IPS DF 6.9 (cell line): ENCODE measurements at places on chromosomes 11 and 22.
A peak's percentile ranks its signal among the peaks of the same experiment; 100 is the strongest.

DNA sequence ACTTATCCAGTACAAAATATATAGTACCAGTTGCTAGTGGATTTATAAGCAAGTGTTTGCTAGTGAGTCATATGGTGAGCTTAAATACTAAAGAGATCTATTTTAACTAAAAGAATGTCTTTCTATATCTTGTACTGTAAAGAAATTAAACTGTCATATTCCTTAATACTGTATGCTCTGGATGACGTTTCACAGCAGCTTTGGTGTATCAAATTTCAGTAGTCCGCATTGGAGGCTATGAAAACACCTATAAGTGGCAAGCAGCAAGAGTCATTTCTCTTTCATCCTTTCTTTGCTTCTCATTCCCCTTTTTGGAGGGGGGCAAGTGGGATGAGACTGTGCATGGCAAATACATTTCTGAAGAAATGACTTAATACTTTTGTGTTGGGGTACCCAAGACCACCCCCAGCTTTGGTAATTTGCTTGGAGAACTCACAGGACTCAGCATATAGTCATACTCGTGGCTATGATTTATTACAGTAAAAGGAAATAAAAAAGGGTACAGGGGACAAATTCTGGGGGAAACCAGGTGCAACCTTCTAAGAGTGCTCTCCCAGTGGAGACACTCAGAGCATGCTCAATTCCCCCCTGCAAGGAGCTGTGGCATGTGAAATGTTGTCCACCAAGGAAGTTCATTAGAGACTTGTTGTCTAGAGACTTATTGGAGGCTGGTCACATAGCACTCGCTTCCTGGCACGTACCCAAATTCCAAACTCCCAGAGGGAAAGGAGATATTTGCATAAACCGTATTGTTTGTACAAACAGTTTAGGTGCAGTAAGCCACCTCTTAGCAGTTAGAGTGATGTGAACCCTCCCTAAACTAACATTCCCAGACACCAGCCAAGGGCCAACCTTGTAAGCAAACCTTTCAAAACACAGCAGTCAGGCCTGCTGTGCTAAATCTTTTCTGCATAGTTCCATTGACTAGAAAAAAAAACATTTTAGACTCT is 210.8 kb downstream of the PGR start:
- no peaks in the 10 kb centered on the region for H3K27me3 ChIP-seq
- no peaks in the 10 kb centered on the region for H3K36me3 ChIP-seq

DNA sequence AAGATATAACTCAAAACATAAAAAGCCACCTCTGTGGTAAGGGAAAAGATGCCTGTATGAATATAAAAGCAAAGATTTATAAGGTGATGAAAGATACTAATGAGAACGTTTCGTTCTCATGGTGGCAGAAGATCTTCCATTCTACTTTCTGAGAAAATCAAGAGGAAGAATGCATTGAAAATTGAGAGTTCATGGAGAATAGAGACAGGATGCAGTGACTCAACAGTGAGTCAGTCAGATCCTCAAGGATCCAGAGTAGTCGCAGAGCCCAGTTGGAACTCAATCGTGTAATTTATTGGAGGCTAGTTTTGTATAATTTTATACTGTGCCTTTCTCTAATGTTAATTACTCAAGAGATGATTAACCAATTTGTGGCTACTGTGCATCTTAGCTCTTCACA is 73.3 kb downstream of the ENTHD1 start:
- DNase-seq: no peak
- no peaks in the 10 kb centered on the region for H3K27me3 ChIP-seq
- no peak overlapping the region for H3K4me3 ChIP-seq
- H3K27ac ChIP-seq: no peak overlapping the region

DNA sequence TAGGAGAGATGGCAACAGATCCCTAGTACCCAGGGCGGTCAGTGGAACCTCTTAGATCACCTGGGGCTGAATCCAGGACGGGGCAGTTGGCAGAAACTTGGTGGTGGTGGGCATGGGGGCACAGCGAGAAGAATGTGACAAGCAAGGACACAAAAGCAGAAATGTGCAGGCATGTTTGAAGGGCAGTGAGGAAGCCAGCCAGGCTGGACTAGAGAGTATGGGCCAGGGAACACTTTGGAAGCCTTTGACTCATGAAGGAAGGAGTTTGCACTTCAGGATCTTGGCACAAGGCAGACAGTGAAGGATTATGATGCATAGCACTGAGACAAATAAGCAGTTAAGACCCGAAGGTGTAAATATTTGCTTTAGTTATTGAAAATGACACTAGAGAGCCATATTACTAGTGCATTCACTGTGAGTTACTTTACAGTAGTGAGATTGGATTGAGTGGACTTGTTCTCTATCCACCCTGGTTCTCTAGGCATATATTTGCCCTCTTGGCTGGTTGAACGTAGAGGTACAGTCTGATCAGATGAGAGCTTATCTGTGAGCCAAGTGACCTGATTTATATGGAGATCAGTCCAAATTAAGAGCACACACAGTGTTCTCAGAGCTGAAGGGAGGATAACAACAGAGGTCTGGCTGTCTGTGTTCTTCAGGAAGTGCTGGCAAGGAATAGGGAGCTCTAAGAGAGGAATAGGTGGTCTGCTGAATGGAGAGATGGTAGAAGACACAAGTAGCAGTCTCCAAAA is 210.4 kb downstream of the SNX19 start:
- H3K27ac ChIP-seq: no peak overlapping the region
- H3K4me3 ChIP-seq: no peak overlapping the region
- DNase-seq: no peak
- no peaks in the 10 kb centered on the region for H3K27me3 ChIP-seq
- H3K4me1 ChIP-seq: no peaks in the 10 kb centered on the region

GRCh38 chr22:17633217-17633997 is 4.9 kb upstream of the ATP6V1E1 start:
- H3K36me3 ChIP-seq: no peaks in the 10 kb centered on the region
- no peak for DNase-seq
- H3K4me1 ChIP-seq: no peaks in the 10 kb centered on the region
- H3K27ac ChIP-seq: no peak overlapping the region
- no peaks in the 10 kb centered on the region for H3K27me3 ChIP-seq
- no peak overlapping the region for H3K4me3 ChIP-seq

DNA sequence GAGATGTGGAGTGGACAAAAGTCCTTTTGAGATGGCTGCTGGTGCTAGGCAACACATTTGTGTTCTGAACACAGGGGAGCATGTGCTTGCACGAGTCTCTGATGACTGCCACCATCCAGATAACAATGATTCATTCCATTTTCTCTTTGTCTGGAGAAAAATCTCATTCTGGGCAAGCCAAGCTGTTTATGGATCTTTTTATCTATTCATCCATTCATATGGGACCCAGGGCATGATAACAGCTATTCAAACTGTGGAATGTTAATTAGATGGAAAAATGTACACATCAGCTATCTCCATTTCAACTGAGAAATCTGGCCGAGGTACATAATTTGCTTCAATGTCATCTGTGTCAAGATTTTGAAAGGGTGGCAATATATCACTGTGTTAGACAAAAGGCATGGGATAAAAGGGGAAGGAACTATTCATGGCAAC is 117.5 kb upstream of the ZBED5 start:
- no peaks in the 10 kb centered on the region for H3K27me3 ChIP-seq
- DNase-seq: no peak
- H3K36me3 ChIP-seq: no peaks in the 10 kb centered on the region
- no peaks in the 10 kb centered on the region for H3K4me1 ChIP-seq
- no peak overlapping the region for H3K27ac ChIP-seq
- no peak overlapping the region for H3K4me3 ChIP-seq

DNA sequence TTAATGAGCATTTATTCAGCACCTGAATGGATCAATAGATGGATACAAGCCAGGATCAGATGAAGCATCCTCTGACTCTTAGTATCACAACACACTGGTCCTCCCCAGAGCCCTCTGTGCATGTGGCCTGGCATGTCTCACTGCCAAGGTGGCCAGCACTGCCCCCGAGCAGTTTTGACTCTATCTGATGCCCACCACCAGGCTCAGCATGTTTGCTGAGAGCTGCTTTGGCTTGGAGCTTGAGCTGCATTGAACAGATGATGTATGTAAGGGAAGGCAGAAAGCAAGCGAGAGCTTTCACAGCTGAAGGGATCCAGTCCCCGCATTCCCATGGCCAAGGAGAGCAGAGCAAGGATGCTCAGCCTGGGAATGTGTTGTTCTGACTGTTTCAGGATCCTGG is 320.3 kb downstream of the BUD13 start:
- DNase-seq: no peak
- no peaks in the 10 kb centered on the region for H3K27me3 ChIP-seq
- no peaks in the 10 kb centered on the region for H3K36me3 ChIP-seq

DNA sequence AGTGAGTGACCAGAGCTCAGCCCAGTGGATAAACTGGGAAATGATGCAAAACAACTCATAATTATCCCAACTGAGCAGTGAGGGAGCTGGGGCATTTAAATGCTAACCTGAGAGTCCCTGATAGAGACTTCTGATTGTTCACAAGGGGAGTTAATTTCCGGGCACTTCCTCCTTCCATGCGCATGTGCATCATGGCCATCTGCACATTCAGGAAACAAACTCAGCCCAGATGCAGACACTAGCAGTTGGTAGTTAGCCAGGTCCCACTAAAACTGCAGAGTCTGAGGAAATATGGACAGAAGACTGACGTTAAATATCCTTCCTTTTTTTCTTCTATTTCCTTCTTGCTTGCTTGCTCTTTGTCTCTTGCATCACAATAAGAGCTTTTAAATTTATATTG is 852.1 kb upstream of the LRRC4C start:
- no peaks in the 10 kb centered on the region for H3K36me3 ChIP-seq
- H3K27ac ChIP-seq: no peak overlapping the region
- no peaks in the 10 kb centered on the region for H3K27me3 ChIP-seq
- H3K4me1 ChIP-seq: no peaks in the 10 kb centered on the region

GRCh38 chr11:100686476-100687053 is 523 bp upstream of the ARHGAP42 start:
- no peaks in the 10 kb centered on the region for H3K27me3 ChIP-seq
- peak overlapping the region; percentile 85; the same call in 1 of the 2 replicates for H3K4me3 ChIP-seq
- no peaks in the 10 kb centered on the region for H3K4me1 ChIP-seq
- no peaks in the 10 kb centered on the region for H3K36me3 ChIP-seq
- no peak for DNase-seq
- no peak overlapping the region for H3K27ac ChIP-seq

GRCh38 chr11:96335388-96335787 is 7.6 kb downstream of the MAML2 start:
- H3K4me1 ChIP-seq: peaks cover 14% of the 10 kb centered on the region
- no peaks in the 10 kb centered on the region for H3K27me3 ChIP-seq
- no peak overlapping the region for H3K27ac ChIP-seq
- no peak overlapping the region for H3K4me3 ChIP-seq
- no peaks in the 10 kb centered on the region for H3K36me3 ChIP-seq
- DNase-seq: no peak

DNA sequence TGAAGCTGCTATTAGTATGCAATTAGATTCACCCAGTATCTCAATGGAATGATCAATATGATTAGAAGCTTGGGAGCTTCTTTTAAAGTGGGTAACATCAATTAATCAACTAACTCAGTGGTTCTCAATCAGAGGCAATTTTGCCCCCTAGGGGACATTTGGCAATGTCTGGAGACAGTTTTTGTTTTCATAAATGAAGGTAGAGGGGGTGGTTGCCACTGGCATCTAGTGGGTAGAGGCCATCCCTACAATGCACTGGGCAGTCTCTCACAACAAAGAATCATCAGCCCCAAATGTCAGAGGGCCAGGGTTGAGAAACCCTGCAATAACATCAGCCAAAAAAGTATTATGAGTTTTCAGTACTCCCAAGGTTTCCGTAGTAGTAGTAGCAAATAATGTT is 5.9 kb upstream of the AMOTL1 start:
- H3K4me1 ChIP-seq: no peaks in the 10 kb centered on the region
- DNase-seq: no peak
- H3K36me3 ChIP-seq: no peaks in the 10 kb centered on the region

DNA sequence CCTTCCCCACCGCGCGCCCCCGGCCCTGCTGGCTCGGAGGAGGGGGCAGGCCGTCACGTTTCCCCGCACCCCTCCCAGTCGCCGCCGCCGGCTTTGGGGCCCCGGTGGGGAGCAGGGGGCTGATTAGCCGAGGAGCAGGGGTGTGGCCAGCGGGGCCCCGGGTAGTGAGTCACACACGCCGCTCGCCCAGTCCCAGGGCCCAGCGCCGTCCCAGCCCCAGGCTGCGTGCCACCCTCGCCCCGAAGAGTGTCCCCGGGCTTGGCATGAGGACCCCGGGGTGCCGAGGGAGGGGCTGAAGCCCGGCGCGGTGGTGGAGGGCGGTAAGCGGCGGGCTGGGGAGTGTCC is 34.4 kb downstream of the PRDM11 start:
- H3K4me1 ChIP-seq: peaks cover 6% of the 10 kb centered on the region
- no peak for DNase-seq
- H3K36me3 ChIP-seq: no peaks in the 10 kb centered on the region
- H3K27ac ChIP-seq: no peak overlapping the region

DNA sequence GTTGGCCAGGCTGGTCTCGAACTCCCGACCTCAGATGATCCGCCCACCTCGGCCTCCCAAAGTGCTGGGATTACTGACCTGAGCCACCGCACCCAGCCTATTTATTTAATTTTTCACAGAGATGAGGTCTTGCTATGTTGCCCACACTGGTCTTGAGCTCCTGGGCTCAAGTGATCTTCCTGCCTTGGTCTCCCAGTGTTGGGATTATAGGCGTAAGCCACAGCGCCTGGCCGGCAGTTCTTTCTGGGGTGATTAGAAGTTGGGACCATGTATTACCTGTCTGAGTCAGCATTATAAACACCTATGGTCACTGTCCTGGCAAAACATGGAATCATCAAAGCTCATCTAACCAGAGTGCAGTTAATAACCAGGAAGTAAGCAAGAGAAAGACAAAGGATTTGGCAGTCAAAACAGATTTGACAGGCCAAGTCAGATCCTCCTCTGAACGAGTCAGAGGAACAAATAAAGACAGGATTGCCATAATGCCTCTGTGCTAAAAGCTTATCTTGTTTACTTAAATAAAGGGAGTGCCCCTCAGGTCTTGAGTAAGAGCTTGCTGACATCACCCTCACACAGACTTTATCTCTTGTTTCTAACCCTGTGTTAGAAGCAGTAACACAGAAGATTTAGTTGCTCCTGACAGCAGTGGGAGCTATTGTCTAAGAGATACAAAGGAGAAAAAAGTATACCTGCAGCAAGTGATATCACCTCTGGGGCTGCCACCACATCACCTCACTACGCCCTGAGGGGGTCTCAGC is 3.7 kb downstream of the SERPIND1 start:
- no peaks in the 10 kb centered on the region for H3K27me3 ChIP-seq
- no peak for DNase-seq
- no peaks in the 10 kb centered on the region for H3K36me3 ChIP-seq
- H3K4me1 ChIP-seq: no peaks in the 10 kb centered on the region
- H3K27ac ChIP-seq: no peak overlapping the region

GRCh38 chr11:110757962-110758755 is 45.9 kb upstream of the ARHGAP20 start:
- H3K4me3 ChIP-seq: no peak overlapping the region
- H3K27ac ChIP-seq: no peak overlapping the region
- no peak for DNase-seq
- H3K36me3 ChIP-seq: no peaks in the 10 kb centered on the region
- no peaks in the 10 kb centered on the region for H3K27me3 ChIP-seq
- no peaks in the 10 kb centered on the region for H3K4me1 ChIP-seq

- DNase-seq: no peak
- no peak overlapping the region for H3K4me3 ChIP-seq
- H3K36me3 ChIP-seq: no peaks in the 10 kb centered on the region
- H3K27me3 ChIP-seq: no peaks in the 10 kb centered on the region
- H3K4me1 ChIP-seq: no peaks in the 10 kb centered on the region
- no peak overlapping the region for H3K27ac ChIP-seq
Measured at GRCh38 chr11:65051398-65051858, 6.9 kb downstream of the NAALADL1 start.

GRCh38 chr11:59200423-59200746 is 12.3 kb downstream of the MPEG1 start:
- no peak for DNase-seq
- no peak overlapping the region for H3K27ac ChIP-seq
- H3K36me3 ChIP-seq: peaks cover 5% of the 10 kb centered on the region; the same call in 1 of the 2 replicates
- no peaks in the 10 kb centered on the region for H3K27me3 ChIP-seq
- no peak overlapping the region for H3K4me3 ChIP-seq
